ENCODE measurements at places on chromosomes 3 and 15.

DNA sequence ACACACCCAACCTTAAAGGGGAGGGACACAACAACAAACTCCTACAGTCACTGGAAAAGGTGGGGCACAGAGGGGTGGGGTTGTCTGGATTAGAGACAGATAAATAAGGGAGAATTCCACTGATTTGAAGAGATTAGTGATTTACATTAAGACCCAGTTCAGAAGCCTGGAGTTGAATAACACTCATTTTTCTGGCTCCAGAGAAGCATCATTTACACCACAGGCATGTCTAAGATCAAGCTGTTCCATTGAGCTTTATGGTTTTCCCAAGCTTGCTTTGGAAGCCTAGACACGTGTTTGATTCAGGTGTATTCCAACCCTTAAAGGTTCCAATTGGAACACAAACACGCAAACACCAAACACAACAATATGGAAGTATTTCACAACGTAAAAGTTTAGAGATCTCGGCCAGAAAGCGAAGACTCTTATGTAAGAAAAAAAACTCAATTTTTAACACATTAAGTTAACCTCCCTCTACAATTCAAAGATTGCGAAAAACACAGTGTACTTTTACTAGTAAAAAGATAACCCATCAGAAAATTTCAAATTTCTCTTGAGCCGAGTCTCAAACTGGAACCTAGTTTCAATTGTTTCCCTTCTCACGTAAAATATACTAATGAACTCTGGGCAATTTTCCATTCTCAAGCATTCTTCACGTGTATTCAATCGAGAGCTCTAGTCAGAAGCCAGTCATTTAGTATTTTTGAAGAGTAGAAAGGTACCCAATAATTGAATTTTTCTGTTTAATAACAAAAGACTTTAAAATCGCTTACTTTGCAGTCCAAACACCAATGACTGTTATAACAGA, 2.1 kb downstream of the TRA2B start:
- DNase-seq: no peak

DNA sequence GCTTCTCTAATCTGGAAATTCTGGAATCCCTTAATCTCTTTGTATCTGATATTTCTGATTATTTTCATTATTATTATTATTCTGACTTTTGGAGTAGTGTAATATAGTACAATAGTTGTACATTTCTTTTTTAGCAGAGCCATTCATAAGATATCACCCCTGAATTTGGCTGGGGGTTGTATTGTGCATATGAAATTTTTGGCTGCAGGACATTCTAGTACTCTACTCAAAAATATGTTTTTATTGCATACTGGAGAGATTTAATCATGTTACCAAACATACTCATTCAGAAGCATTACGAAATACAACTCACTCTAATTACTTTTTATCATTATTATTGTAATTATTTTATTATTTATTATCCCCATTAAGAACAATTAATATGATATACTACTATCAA, 589.7 kb upstream of the KCNMB2 start:
- DNase-seq: no peak

- DNase-seq: no peak
These were observed 6.6 kb downstream of the GPR171 start for GRCh38 chr3:151196434-151196833.

DNA sequence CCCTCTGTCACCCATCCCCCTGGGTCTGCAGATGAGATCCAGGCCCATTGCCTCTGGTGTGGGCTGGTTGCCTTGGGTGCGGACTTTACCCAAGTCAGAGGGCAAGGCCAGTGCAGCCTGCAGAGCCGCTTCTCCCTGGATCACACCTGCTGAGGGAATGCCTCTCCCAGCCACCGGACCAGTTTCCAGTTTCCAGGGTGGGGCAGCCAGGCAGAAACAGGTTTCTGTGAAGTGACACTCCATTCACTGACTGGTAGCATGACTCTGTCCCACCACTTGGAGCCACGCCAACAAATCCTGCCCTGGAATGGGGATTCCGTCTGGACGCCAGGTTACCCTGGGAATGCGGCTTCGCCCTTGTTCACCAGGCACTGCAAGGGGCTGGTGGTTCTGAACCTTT, 30.0 kb downstream of the PAQR5 start:
- DNase-seq: no peak
